ENCODE measurements at places on chromosomes 16 and 17. TPM values are rescaled to one million over a fixed set of nuclear protein-coding genes. Genes with fewer than 3 reads are reported as not detected.

PKMYT1 gene
- polyA plus RNA-seq: 20.7 TPM

NOXO1 gene
- polyA plus RNA-seq: 2.7 TPM

CDIPT gene
- 26.7 TPM for polyA plus RNA-seq

RPH3AL gene
- polyA plus RNA-seq: 3.2 TPM

RND2 gene
- 0.54 TPM for polyA plus RNA-seq

CHAD gene
- 0.18 TPM for polyA plus RNA-seq

IL4R gene
- 60.0 TPM for polyA plus RNA-seq

PAM16 gene
- 86.1 TPM for polyA plus RNA-seq

GPT2 gene
- 65.8 TPM for polyA plus RNA-seq
